ENCODE measurements at places on chromosomes 1 and 21. TPM values are rescaled to one million over a fixed set of nuclear protein-coding genes. Genes with fewer than 3 reads are reported as not detected.

DNA sequence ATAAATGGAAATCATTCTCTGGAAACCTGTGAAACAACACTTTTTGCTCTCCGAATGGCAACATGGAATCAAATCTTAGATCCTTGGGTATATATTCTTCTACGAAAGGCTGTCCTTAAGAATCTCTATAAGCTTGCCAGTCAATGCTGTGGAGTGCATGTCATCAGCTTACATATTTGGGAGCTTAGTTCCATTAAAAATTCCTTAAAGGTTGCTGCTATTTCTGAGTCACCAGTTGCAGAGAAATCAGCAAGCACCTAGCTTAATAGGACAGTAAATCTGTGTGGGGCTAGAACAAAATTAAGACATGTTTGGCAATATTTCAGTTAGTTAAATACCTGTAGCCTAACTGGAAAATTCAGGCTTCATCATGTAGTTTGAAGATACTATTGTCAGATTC lies 45.7 kb downstream of the PTGFR start:
- H3K27ac ChIP-seq, result no peak overlapping the region
- DNase-seq, result no peak
- peaks cover 1% of the 10 kb centered on the region for H3K36me3 ChIP-seq
- no peak overlapping the region for H3K4me3 ChIP-seq

GRCh38 chr21:45927851-45928850 lies 53.4 kb upstream of the COL6A1 start:
- no peaks in the 10 kb centered on the region for H3K4me1 ChIP-seq
- H3K27ac ChIP-seq, result no peak overlapping the region
- no peaks in the 10 kb centered on the region for H3K27me3 ChIP-seq
- no peak for DNase-seq
- peaks cover 5% of the 10 kb centered on the region for H3K36me3 ChIP-seq

Gene ADAM30
- total RNA-seq, result not detected

DNA sequence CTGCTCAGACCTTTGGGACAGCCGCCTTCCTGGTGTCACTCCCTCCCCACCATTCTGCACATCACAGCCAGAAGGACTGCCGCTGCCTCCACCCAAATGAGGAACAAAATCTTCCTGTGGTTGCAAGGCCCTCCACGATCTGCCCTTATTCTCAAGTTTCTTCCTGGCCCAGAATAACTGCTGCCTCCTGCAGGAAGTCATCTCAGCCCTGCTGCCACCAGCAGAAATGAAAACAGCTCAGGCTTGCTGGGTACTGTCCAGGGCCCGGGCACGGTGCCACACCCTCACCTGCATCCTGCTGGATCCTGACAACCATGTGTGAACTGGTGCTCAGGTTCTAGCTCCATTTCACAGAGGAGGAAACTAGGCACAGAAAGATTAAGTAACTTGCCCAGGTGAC lies 2.8 kb downstream of the CLDN19 start:
- no peak overlapping the region for H3K27ac ChIP-seq
- no peaks in the 10 kb centered on the region for H3K4me1 ChIP-seq

Gene FCRL2
- total RNA-seq, result not detected

Gene CCDC27
- total RNA-seq, result not detected

Gene LHX8
- total RNA-seq, result not detected

Gene ELAVL4
- not detected for total RNA-seq

- no peak for DNase-seq
- H3K4me3 ChIP-seq, result no peak overlapping the region
- H3K27me3 ChIP-seq, result no peaks in the 10 kb centered on the region
- H3K36me3 ChIP-seq, result peaks cover 4% of the 10 kb centered on the region
- no peak overlapping the region for H3K27ac ChIP-seq
These were observed 545.2 kb downstream of the LTN1 start for GRCh38 chr21:28447462-28447861.

Gene CLDN17
- not detected for total RNA-seq

Gene RNU1-3
- 2,051 TPM for total RNA-seq

DNA sequence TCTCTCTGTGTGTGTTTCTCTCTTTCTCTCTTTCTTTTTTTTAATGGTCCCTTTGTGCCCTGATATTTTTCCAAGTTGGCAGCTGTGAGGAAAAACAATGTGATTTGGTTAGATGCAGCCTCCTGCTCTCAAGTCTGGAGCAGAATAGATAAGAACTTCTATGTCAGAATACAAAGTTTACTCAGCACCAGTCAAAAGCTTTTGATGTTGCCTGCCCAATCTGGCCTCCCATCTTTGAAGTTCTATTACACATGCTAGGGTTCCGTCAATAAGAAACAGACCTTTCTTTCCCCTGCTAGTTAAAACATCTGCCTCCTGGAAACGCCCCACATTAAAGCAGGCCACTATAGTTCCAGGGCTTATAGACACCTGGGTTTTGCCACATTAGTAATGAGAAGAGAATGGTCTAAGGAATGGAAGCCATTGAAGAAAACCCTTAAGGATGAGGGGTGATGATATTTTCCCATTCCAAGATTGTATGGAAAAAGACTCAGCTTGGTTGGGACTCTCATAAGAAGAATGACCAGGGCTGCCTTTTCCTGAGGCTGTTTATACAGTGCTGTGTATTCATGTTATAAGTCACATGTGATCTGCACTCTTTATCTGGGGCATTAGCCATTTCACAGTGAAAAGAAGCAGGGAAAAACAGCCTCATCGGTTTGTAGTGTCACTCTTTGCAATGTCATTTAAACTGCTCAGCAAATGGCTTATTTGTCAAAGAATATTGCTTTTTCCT lies 414.7 kb upstream of the PROX1 start:
- DNase-seq, result no peak
- no peaks in the 10 kb centered on the region for H3K36me3 ChIP-seq
- no peak overlapping the region for H3K27ac ChIP-seq
- no peak overlapping the region for H3K4me3 ChIP-seq
- no peaks in the 10 kb centered on the region for H3K4me1 ChIP-seq

DNA sequence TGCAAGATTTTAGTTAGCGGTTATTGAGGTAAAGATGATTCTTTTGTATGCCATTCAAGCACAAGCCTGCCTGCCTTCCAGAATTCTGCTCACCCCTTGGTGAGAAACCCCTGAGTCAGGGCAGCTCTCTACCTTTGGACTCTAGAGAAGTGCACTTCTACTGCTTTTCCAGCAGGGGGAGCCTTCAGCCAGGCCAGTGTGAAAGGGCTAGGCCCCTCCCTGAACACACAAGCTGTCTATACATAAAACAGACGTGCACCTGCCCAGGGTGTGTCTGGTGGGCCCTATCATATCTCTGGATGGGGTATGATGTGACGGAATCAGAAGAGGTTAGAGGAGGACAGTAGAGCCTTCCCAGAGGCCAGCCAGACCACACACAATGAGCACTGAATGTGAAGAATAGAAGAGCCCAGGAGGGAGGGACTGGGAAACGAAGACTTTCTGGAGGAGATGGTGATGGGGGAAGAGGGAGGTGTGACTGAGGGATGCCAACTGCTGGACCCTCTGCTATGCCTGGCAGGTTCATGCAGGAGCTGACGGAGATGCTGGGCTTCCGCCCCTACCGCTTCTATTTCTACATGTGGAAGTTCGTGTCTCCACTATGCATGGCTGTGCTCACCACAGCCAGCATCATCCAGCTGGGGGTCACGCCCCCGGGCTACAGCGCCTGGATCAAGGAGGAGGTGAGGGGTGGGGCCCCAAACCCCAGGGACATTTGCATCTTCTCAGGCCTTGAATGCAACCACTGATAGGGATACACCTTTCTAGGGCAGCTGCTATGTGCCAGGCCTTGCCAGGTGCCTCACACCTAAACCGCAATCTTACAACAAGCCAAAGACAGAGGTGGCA lies 13.0 kb upstream of the KCNC4 start:
- H3K4me1 ChIP-seq, result no peaks in the 10 kb centered on the region
- H3K36me3 ChIP-seq, result no peaks in the 10 kb centered on the region
- H3K4me3 ChIP-seq, result no peak overlapping the region
- no peaks in the 10 kb centered on the region for H3K27me3 ChIP-seq

Gene PRDM15
- 9.9 TPM for total RNA-seq

- DNase-seq, result peak; percentile 83
- no peak overlapping the region for H3K27ac ChIP-seq
- H3K27me3 ChIP-seq, result no peaks in the 10 kb centered on the region
- no peak overlapping the region for H3K4me3 ChIP-seq
- no peaks in the 10 kb centered on the region for H3K36me3 ChIP-seq
These were observed 18.8 kb downstream of the ADGRB2 start for GRCh38 chr1:31745096-31745945.

GRCh38 chr1:23963617-23964234 lies 4.1 kb downstream of the PNRC2 start:
- peaks cover 20% of the 10 kb centered on the region for H3K36me3 ChIP-seq
- H3K27ac ChIP-seq, result no peak overlapping the region
- no peaks in the 10 kb centered on the region for H3K4me1 ChIP-seq
- no peak overlapping the region for H3K4me3 ChIP-seq

Gene ARHGAP29
- total RNA-seq, result 1.3 TPM
